ENCODE measurements at places on chromosomes 1 and 21.

DNA sequence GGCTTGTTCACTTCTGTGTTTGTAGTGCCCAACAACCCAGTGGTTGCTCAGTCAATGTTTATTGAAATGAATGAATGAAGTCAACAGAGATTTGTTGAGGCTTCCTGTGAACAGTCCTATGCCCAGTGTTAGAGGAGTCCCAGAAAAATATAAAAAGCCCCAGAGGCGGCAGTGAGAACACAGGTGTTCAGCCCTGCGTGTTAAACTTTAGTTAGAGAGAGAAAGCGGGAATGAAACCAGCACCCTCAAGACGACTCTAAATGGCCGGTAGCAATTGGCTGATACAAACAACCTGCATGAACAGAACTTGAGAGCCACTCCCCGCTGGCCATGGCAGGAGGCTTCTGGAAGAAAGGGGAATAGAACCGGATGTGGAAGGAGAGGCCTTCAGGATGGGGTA, 22.6 kb downstream of the TMEM51 start:
- DNase-seq: no peak

DNA sequence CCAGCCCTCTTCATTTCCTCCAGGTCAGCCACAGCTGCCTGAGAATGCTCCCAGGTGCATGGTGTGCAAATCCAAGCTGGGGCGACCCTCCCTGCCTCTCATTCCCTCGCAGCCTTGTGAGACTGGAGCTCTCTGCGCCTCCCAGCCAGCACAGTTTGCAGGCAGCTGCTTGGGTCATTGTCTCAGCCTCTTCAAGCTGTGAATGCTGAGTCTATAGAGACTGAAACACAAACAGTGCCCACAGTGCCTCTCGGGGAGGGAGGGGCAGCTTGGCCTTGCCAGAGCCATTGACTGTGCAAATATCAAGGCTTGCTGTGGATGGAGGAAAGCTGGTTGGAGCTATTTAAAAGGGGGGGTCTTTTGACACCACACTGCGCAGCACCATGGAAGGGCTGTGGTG, 10.6 kb downstream of the PLXNA2 start:
- no peak for DNase-seq

- no peak for DNase-seq
Observed at GRCh38 chr1:86841116-86841515, 72.8 kb downstream of the SELENOF start.

DNA sequence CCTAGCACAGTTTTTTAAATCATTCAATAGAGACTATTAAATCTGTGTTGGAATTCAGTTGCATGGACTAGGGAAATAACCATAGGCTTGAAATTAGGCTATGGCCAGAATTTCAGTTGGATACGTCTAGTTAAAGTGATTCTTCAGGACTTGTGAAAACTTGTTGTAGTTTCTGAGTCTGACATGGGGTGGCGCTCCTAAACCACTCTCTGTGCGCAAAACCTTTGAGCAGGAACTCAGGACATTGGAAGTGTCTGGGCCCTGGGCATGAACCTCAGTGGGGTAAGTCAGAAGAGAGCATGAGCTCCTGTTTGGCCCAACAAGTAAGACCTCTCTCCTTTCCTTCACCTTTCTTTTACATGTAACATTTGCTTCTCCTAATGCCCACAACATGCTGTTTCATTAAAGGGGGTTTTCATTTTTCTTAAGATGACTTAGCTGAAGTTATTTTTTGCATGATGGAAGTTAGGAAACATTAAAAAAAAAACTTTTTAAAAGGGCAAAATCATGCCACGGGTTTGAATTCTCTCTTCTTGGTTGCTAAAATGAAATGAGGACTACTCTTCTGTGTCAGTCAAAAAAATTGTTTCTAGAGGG, 17.1 kb upstream of the CCDC190 start:
- peak; percentile 80 for DNase-seq

- no peak for DNase-seq
Observed at GRCh38 chr1:201644197-201644596, 105.3 kb downstream of the NAV1 start.

DNA sequence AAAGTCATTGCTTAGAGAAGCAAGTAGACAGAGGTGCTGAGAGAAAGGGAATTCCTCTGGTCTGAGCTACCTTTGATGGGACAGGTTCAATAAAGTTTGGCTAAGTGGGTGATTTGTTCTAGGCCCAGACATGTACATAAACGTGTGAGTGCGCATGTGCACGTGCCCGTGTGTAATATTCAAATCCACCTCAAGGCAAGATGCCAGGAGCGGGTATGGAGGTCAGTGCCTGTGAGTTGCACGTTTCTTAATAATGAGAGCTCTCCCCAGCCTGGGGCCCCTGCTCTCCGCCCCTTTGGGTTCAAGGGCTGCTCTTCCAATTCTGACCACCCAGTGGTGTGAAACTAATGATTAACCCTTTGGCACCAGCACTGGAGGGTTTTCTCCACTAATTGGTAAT, 53.8 kb upstream of the LMO4 start:
- DNase-seq: no peak

GRCh38 chr1:107879346-107879745, 85.6 kb downstream of the VAV3 start:
- DNase-seq: no peak

- peak; percentile 31 for DNase-seq
Observed at GRCh38 chr1:32337855-32338636, 2.0 kb upstream of the MARCKSL1 start.

DNA sequence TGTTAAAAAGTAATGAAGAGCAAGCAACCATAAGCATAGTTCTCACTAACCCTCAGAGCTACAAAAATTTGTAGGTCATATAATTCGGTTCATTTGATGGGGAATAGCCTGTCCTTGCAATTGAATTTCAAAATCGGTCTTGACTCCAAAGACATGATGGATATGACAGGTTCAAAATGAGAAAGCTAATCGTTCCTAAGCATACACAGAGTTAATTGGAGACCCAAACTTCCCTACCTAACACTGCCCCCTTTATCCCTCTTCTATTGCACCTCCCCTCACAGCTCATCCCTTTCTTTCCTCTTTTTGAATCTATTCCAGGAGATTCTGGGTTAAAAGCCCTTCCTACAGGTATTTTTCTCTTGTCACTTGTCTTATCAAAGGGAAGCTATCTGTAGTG, 390.0 kb upstream of the PTBP2 start:
- no peak for DNase-seq

GRCh38 chr1:24018611-24019580, 38.8 kb upstream of the SRSF10 start:
- peak; percentile 99 for DNase-seq

DNA sequence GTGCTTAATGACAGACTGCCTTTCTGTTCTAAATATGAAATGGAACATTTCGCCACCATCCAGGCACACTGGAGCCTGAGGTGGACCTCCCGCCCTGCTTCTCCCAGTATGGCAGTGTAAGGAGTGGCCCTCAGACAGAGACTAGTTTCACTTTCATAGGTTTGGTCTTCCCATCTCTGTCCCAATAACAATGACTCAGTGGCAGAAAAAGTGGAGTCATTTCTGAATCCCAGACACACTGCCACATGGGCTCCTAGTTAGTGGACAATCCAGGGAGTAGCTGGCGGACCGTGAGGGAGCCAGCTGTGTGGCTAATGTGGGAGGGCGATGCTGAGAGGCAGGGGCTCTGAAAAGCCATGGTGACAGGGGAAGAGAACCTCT, 95.6 kb upstream of the TSPAN2 start:
- DNase-seq: peak; percentile 77

- DNase-seq: no peak
Observed at GRCh38 chr1:1528301-1529267, 11.8 kb downstream of the TMEM240 start.

DNA sequence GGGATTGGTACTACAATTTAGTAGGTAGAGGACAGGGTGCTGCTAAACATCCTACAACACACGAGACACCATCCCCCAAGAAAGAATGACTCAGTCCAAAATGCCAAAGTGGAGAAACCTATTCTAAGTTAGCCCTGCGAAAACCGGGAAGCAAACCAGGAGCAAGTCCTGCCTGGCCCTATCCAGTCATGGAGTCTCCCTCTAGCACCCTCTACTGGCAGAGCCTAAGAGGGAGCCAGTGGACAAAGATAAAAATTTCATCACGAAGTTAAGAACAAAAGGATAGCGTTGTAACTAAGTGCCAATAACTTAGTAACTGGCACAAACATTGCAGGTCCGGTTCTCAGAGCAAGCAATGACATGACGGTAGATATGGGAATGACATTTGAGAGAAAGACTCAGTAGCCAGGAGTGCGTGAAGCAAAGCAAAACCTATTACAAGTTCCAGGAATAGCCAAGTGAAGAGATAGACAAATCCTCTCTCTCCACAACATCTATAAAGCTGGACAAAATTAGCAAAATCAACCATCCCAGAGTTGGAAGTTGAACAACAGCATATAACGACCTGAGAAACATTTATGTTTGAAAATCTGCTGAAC, 383.5 kb downstream of the OMA1 start:
- DNase-seq: peak; percentile 52

DNA sequence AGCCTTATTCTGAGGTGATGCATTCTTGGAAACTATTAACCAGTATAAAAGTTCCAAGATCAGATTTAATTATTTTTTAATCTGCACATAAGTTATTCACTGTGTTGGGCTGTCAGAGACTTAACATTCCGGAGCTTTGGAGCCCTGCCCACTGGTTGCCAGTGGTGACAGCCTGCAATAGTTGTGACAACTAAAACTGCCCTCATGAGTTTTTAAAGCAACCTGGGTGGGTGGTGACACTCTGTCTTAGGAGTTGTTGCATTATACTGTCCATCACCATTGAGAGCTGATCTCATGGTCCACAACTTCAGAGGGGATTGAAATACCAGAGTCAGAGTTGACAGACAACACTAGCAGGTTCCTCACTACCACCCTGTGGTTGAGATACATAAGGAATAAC, 653.9 kb upstream of the USP24 start:
- no peak for DNase-seq

GRCh38 chr21:15441992-15442391, 287.8 kb upstream of the USP25 start:
- DNase-seq: no peak

GRCh38 chr1:169670836-169671235, 40.6 kb downstream of the SELL start:
- no peak for DNase-seq

DNA sequence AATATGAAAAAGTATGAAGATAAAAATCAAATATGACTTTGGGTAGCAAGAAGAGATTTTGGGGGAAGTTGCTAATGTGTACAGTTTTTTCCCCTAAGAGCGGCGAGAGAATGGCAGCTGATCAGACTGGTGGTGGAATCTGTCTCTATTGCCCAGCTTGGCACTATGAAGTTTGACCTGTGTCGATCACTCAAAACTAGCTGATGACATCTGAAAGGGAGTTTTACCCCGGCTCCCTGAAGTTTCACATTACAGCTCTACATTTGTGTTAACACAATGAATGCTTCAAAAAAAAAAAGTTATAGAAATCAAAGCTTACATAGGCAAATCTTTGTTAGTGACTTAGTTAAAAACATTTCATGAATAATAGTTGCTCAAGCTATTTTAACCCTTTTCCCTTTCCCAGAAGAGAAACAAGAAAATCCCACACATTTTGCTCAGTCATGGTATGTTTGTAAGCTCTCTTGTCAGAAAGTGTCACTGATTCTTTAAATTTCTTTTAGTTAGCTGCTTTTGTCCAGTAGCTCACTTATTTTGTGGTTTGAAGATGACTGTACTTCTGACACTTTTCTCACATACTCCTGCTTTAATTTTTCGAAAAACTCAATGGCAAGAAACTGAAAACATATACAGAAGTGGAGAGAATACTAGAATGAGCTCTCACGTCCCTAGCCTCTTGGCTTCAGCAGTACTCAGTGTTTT, 41.3 kb downstream of the DYRK1A start:
- peak; percentile 63 for DNase-seq

- no peak for DNase-seq
Observed at GRCh38 chr1:160781186-160781766, 14.7 kb upstream of the LY9 start.

DNA sequence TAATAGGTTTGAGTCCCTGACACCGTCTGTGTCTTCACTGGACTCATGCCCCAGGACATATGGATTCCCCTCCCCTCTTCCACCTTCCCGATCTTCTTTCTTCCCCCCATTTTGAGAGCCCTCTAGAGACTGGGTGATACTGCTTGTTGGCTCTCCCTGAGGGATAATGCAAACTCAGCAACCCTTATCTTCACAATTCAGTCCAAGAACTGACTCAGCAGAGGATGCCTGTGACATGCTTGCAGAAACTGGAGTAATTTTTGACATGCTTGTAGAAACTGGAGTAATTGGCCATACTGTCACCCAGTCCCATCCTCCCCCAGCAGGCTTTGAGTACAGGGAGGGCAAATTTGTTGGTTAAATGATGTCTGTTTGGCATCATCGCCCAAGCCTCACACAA, 127.6 kb upstream of the CTTNBP2NL start:
- peak; percentile 1 for DNase-seq

DNA sequence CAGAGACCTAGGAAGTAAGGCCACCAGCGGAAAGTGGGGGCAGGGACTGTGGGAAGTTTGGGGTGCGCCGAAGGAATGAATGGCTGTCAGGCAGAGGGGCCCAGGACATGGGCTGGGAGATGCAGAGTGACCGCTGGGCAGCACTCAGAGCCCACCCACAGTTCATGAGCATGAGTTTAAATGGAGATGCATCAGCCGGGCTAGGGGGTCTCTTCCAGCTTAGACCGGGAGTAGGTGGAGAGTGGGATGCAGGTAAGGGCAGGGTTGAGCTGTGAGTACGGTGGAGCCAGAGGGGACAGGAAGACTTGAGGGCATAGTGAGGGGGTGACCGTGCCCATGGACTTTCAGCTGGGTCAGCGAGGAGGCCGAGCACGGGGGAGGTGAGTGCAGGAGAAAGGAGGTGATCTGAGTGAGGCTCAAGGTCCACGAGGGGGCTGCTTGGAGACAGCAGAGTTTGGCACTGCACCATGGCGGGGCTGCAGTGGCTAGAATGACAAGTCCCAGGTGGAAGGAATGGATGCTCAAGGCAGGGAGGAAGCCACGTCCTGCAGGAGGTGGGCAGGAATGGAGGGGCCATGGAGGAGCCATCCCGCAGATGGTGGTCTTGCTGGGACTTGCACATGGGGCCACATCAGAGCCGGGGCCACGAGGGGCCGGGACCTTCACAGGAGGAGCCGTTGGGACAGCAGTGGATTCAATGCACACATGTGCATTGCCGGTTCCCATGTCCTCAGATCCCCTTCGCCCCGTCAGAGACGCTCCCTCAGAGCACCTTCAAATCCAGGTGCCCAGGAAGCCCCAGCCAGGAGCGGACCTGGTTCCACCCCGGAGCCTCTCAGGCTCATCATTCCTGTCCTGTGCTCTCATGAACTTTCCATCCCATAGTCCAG, 34.9 kb downstream of the UBASH3A start:
- no peak for DNase-seq

- DNase-seq: no peak
Observed at GRCh38 chr1:35285771-35286606, 17.5 kb downstream of the ZMYM4 start.

DNA sequence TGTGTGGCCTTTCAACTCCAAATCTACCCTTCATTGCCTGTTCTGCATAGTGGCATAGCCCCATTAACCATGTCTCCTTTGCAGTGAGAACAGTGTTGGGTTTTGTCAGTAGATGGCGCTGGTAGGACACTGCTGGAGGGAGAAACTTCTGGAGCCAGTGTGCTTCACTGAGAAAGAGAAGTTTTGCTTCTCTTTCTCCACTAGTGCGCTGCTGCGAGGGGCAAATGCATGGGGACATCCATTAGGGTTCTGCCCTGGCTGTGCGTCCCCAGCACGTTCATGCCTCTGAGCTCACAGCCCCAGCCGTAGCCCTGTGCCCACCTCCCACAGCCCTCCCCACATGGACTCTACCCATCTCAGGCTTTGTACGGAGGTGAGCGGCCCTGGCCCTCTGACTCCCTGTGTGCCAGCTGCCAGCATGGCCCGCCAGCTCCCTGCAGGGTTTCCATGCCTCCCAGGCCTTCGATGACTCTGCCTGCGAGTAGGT, 53.1 kb downstream of the RIMS3 start:
- DNase-seq: peak; percentile 52
